ENCODE measurements at places on chromosomes 16 and 17.

- DNase-seq = no peak
Observed at GRCh38 chr16:84390131-84390785, 21.9 kb downstream of the ATP2C2 start.

- no peak for DNase-seq
Observed at GRCh38 chr16:63385714-63386432, 1349.6 kb upstream of the CDH8 start.

DNA sequence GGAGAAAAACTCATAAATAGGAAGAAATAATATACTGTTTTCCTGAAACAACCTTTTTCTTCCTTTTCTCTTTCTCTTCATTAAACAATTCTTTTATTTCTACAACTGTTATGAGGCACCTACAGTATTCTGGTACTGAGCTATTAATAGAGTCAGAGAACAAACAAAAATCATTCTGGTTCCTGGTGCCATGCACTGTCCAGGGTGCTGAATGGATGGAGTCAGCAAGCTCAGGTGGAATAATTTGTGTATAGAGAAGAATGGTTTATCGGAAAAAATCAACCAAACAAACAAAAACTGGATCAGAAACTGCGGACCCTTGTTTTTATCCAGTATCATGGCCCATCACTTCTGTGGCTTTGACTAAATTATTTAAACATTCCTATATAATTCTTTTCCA lies 430.3 kb upstream of the GOT2 start:
- no peak for DNase-seq

GRCh38 chr16:48901712-48902374 lies 291.9 kb upstream of the N4BP1 start:
- DNase-seq = no peak

- no peak for DNase-seq
Observed at GRCh38 chr17:81518113-81518784, 5.7 kb upstream of the ACTG1 start.

GRCh38 chr17:39924691-39925055 lies 2.7 kb downstream of the ORMDL3 start:
- DNase-seq = no peak

GRCh38 chr17:44353672-44354331 lies 8.7 kb downstream of the GRN start:
- DNase-seq = no peak

DNA sequence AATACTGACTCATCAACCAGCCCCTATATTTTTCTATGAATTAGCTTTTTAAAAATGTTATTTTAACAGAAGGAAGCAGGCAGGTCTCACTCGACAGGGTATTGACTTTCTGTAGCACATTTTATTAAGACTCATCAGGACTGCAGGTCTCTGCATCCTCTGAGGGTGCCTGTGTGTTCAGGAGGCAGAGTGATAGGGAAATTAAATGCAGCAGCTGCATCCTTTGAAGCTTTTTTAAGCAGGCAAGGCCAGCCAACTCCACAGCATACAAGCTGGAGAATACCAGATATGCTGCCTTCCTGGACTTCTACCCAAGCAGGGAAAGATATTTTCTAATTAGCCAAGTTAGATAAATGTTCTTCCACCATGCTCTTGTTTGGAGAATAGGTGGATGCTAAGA lies 124.9 kb downstream of the WSCD1 start:
- no peak for DNase-seq

DNA sequence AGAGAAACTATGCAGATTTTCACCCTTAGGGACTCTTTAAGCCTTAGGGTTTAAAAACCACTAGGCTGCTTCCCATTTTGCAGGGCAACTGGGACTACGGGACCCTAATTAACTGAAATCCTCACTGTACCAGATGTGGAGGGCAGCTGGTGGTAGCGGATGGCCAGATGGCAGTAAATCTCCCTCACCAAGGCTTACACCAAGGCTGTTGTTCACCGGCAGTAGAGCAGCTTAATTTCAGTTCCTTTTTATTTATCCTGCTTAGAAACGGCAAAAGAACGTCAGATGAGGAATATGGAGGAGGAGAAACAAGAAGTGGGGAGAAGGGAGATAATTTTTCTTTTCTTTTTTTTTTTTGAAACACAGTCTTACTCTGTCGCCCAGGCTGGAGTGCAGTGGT lies 6.5 kb downstream of the ABHD15 start:
- no peak for DNase-seq

DNA sequence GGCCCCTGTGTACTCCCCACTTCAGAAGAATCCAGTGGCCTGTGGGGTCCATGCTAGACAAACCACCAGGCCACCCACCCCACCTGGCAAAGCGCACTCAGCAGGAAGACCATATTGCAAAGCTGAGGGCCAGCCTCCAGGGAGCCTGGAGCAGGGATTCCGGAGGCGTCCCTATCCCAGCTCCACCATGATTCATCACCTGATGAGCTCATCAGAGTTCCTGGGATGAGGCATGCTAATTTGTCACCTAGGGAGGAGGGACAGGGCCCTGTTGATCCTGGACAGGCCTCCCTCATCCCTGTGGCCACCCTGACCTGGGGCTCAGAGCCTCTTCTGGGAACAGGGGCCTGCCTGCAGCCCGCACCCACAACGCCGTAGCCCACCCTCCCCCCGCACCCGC lies 131.6 kb upstream of the PLCG2 start:
- no peak for DNase-seq

DNA sequence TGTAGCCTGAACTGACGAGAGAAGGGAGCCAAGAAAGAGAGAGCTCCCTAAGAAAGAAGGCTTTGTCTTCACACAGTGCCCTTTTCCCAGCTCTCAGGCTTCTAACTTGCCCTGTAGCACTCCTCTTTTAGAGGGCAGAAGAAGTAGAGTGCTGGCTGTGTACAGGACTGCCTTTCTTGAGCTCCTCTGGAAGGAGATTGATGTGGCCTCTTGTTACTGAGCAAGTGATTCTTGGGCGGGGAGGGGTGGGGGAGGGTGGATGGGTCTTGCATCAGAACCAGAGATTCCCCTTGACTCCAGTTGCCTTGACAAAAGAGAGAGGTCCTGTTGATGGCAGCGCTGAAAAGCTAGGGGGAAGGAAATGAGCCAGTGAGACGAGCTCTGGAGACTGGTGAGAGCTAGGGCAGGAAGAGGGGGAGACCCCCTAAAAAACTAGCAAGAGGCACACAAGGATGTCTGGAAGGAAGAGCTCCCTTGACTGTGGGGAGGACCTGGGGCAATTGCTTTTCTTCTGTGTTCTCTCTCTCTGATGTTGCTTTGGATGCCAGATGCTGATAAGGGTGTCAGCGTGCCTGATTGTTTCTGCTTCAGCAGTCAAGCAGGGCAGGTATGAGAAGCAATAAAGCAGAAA lies 18.4 kb downstream of the GPR179 start:
- DNase-seq = no peak

- DNase-seq = peak; percentile 75
Observed at GRCh38 chr16:87765473-87765775, 362 bp downstream of the KLHDC4 start.

- DNase-seq = no peak
Observed at GRCh38 chr16:89473136-89473712, 17.1 kb downstream of the ANKRD11 start.

GRCh38 chr17:2396192-2396567 lies 4.7 kb downstream of the MNT start:
- DNase-seq = no peak

GRCh38 chr17:42775534-42776098 lies 2.4 kb downstream of the VPS25 start:
- no peak for DNase-seq

- no peak for DNase-seq
Observed at GRCh38 chr16:11322823-11323222, 22.4 kb upstream of the RMI2 start.

DNA sequence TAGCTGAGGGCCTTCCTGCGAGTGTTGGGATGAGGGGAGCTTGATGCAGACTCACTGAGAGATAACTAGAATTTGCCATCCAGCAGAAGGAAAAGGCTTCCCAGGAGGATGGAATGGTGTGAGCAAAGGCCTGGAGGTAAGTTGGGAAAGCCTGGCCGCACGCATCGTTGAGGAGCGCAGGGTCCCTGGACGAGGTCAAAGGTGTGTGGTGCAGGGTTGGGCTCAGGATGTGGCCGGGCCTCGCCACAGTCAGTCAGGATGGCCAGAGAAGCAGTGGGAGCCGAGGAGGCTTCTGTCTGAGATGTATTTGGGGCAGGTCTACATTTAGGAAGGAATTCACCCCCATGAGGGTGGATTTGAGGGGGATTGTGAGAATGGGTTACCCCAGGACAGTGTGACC lies 16.4 kb downstream of the DRC3 start:
- DNase-seq = no peak

DNA sequence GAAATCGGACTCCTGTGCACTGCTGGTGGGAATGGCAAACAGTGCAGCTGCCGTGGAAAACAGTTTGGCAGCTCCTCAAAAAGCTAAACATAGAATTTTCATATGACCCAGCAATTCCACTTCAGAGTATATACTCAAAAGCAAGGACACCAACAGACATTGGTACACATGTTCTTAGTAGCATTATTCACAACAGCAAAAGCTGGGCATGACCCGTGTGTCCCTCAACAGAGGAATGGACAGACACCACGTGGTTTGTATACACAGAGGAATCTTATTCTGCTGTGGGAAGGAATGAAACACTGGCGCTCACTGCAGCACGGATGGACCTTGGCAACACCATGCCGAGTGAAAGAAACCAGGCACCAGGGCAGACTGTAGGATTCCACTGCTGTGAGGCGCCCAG lies 16.0 kb downstream of the NPTX1 start:
- no peak for DNase-seq

- DNase-seq = no peak
Observed at GRCh38 chr17:45063198-45063597, 2.1 kb downstream of the NMT1 start.

DNA sequence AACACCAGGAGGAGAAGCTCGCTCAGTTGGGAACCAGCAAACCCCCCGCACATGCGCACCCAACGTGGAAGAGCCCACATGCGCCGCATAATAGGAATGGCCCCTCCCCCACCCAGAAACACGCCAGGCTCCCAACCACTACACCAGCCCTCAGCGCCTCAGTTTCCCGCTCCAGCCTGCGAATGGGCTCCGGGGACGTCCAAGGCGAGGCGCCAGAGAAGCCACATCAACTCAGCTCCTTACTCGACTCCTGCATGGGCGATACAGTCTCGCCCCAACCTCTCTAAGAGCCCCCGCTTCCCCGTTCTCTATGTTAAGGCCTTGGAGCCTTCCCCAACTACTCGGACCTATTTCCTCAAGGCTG lies 504 bp downstream of the SRSF1 start:
- DNase-seq = peak; percentile 37

GRCh38 chr16:73753931-73754330 lies 542.7 kb upstream of the PSMD7 start:
- no peak for DNase-seq

- no peak for DNase-seq
Observed at GRCh38 chr17:7502987-7503386, 18.8 kb downstream of the POLR2A start.

GRCh38 chr17:58621174-58621573 lies 70.7 kb downstream of the TEX14 start:
- no peak for DNase-seq

GRCh38 chr17:7705269-7706255 lies 560 bp downstream of the EFNB3 start:
- no peak for DNase-seq

DNA sequence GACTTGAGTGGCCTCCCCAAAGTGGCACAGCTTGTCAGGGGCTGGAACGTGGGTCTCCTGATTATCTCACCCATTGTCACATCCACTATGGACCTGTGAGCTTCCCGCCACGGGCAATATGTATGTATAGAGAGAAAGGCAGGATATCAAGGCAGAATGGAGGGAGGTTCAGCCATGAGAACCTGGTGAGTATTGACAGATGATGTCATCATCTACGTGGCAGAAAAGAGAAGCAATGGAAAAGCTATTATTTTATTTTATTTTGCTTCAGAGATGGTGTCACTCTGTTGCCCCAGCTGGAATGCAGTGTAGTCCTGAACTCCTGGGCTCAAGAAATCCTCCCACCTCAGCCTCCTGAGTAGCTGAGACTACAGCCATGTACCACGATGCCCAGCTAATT lies 13.4 kb upstream of the PDK2 start:
- DNase-seq = no peak

DNA sequence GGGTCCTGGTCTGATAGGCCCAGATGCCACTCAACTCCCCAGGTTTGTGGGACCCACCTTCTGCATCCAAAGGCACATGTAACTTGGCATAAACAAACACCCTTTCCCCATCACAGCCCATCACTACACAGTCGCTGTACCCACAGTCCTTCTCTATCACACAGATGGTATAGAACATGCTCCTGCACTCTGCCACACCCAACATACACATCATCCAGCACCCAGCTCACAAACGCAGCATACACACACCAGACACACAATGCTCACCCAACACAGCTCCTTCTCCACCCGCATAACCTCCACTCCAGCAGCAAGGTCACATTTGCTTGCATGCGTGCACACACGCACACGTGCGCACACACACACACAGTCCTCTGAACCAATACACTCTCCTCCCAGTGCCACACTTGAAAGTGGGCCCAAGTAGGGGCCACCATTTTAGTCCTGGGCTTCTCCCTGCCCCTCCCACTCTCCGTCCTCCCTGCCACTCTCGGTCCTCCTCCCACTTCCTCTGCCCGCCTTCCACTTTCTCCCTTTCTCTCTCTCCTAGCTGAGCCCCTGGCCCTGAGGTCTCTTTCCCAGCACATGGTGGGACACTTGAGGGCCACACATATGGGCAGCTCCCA lies 8.5 kb upstream of the TMEM92 start:
- DNase-seq = no peak

DNA sequence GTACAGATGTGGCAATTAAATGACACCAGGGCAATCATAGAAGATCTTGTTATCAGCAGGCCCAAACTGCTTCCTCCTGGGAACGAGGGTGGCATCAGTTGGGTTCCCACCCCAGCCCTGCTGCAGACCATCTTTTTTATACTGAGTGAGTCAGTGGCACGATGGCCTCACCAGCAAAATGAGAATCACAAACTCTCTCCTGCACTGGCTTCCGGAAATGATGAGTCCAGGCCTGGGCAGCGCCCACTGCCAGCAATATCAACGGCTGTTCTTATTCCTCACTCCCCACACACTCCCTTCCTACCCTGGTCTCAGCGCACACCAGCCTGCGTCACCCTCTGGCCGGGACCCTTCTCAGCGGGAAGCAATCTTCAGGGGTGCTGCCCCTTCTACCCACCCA lies 340.3 kb downstream of the FOXL1 start:
- no peak for DNase-seq

GRCh38 chr16:14350081-14350480 lies 279.0 kb downstream of the MRTFB start:
- no peak for DNase-seq

DNA sequence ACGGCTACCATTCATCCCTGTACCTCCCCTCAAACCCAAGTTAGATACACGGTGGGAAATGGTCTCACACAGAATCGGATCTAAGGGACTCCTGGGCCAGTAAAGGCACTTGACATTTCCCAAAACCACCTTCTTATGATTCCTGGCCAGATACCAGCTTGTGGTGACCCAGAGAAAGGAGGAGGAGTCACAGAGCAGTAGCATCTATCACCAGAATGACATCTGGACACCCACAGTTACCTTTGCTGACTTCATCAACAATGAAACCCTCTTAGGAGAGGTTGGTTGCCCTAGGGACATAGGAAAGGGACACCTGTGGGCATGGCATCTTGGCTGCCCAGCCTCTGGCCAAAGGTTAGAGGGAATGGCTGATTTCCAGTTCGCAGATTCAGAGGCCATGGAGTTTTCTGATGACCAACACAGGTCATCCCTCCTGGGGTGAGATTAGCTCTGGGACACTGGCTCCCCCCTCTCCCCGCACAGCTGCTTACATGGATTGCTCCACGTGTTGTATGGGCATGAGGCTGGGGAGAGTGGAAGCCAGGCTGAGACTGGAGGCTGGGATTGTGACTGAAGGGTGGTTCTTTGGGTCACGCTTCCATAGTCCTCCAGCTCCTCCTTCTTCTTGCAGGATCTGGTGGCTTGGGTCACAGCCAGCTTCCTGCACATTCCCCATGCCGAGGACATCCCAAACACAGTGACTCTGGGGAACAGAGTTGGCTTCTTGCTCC lies 1.4 kb upstream of the AOC3 start:
- no peak for DNase-seq
